ENCODE measurements at places on chromosomes 6 and 20.

- no peak for DNase-seq
Measured at GRCh38 chr20:7094438-7094997, 327.0 kb downstream of the BMP2 start.

DNA sequence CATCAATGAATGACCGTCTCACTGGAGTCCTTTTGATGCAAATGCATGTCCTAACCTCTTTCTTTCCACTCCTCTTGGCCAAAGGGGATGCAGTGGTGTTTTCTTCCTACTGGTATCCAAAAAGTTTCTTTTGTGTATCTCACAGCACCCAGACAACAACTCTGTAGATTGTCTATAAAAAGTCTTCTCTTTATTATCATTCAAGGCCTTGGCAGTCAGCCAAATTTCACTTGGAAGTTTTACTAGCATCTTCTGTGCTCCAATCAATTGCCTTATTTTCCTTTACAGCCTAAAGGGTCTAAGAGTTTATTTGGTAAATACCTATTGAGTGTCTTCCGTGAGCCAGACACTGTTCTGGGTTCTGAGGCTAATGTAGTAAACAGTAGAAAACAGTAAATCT is 150.2 kb upstream of the RNF217 start:
- no peak for DNase-seq

- no peak for DNase-seq
Measured at GRCh38 chr6:159065759-159066329, 21.1 kb upstream of the TAGAP start.

DNA sequence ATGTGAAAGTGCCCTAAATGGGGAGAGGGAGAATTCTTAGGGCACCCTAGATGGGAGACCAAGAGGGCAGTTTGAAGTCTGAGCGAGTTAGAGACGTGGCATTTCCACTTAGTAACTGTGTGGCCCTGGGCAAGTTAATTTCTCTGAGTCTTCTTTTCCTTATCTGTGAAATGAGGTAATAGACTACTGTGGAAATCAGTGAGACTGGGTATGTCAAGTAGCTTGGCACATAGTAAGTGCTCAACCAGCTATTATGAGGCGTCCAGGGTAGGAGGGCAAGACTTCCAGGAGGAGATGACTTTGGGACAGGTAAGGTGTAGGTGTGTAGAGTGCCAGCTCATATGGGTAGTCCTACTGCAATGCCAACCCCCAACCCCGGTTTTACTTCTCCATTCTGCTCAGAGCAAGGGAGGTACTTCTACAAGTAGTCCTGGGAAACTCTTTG is 770 bp downstream of the KIF3B start:
- DNase-seq, result no peak

DNA sequence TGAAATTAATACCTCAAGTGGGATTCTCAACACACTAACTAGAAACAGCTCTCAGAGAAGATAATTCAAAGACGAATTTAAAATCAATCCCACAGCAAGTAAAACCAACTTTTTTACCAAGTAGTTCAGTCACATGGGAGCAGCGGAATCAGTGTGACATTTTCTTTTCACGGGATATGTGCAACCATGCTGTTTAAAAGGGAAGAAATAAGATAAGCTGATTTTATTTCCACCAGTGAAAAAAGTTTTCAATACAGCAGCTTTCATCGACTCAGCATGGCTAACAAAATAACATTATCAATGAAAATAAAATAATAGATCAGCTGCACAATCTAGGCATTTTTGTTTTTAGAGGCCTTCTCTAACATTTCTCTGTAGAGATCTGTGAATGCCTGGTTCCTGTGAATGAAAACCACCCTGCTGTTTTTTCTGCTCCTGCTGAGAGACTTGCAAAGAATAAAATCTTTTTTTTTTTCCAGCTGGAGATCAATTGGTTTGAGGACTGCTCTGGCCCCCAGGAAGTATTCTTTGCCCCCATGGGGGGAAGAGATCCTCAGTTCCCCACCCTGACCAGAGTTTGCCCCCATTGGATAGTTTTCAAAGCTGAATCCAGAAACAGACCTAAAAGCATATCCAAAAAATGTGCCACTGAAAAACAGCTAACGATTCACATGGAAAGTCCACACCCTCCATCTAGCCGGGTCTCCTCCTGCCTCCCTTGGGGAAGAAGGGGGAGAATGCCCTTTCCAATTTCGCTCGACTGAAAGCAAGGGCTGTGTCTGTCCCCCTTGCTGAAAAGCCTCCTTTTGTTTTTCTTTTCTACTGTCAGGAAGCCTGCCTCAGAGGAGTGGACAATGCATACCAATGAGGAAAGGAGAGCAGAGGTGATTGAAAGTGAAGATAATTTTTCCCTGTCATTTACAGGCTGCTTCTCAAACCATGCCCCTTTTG is 317.6 kb downstream of the PRKN start:
- DNase-seq, result no peak

DNA sequence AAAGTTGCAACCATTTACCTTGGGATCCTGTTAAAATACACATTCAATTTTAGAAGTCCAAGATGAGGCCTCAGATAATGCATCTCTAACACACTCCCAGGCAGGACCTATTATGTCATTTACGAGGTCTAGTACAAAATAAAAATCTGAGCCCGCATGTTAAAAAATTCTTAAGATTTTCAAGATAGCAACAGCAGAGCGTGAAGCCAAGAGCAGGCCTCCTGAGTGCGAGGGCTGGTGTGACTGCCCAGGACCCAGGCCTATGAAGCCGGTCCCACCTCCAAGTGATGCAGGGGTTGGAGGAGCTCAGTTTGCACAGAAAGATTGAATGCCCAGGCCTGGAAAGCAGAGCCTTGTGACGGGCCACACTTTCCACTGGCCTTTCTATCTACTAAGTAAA is 211.1 kb upstream of the KCNQ5 start:
- no peak for DNase-seq

DNA sequence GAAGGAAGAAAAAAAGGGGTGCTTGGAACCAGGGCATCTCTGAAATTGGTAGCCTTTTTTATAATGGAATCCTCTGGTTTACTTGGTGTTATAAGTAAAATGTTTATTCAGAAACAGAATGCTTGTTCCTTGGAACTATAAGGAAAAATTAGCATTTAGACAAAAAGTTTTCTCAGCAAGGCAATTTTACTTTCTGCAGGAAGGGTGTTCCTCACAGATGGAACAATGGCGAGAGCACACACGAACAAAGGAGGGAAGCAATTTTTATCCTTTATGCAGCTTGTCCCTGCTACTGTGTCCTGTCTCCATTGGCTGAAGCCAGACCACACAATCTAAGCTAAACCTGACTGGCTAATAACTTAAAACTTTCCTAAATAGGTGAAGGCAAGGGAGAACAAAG is 22.7 kb upstream of the FANCE start:
- no peak for DNase-seq

DNA sequence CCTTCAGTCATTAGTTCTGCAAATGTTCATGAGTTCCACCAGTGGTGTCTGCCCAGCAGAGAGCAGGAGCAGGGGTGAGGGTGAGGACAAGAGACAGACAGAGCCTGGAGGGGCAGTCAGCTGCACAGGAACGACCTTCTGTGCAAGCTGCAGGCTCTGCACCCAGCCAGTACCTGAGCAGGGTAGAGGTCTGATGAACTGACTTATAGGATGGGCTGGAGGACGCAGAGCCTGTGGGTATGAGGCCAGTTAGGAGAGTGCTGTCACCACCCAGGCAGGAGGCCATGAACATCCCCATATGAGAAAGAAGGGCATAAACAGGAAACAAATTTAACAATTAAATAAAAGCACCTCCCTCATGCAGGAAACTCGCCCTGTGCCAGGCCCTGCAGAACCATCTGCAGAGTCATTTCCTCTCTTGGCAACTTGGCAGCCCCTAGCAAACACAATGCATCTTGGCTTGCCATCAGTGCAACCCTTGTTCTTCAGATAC is 17.9 kb downstream of the C6orf15 start:
- DNase-seq, result peak; percentile 4

- DNase-seq, result no peak
Measured at GRCh38 chr6:118865100-118865391, 28.9 kb upstream of the ASF1A start.

DNA sequence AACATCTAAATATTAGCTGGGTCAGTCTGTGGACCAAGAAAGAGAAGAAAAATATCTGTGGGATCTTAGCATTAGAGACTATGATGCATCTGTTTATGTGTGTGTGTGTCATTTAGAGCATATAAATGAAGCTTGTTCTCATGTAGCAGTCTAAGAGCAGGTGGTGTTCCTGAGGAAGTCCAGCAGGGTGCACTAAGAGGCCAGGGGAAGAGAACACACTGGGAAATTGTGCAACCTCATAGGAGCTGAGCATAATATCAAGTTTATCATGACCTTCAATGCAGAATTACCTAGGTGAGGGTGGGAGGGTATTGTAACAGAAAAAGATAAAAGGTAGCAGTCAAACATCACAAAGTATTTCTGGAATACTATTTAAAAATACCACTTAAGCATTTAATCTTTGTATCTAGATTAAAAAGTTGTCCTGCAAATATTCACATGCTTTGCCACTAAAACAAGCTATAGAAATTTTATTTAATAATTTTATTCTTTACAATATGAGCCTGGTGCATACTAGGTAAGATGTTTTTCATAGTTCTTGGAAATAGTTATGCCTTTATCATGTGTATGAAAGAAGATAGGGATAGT is 80.5 kb downstream of the SMPDL3A start:
- no peak for DNase-seq

DNA sequence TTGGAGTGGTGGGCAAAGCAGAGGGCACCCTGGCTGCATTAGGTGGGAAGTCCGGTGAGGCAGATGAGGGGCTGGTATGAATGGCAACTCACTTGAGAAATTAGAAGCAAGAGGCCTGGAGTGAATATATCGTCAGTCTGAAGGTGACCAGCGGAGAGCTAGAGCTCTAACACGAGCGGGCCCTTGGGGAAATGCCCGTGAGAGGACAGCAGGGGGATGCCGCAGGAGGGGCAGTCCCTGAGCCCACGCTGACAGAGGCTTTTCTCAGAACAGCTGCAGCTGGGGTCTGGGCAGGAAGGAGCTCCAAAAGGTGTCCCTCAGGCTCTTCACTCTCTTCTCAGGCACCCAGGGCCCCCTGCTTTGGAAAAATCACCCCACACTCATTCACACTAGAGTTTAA is 32.0 kb upstream of the CD93 start:
- DNase-seq, result no peak

GRCh38 chr20:56117350-56117749 is 112.0 kb upstream of the CBLN4 start:
- DNase-seq, result no peak

GRCh38 chr6:11750682-11751081 is 27.9 kb downstream of the ADTRP start:
- no peak for DNase-seq

- no peak for DNase-seq
Measured at GRCh38 chr20:46411637-46412036, 5.2 kb upstream of the ELMO2 start.

GRCh38 chr6:126069449-126069848 is 83.1 kb downstream of the TRMT11 start:
- no peak for DNase-seq

GRCh38 chr6:167782698-167783517 is 43.8 kb upstream of the AFDN start:
- no peak for DNase-seq

GRCh38 chr6:47276377-47276776 is 33.3 kb downstream of the TNFRSF21 start:
- no peak for DNase-seq

GRCh38 chr6:3912361-3913076 is 63.3 kb downstream of the FAM50B start:
- DNase-seq, result no peak

- no peak for DNase-seq
Measured at GRCh38 chr6:34381081-34381480, 11.4 kb downstream of the NUDT3 start.

DNA sequence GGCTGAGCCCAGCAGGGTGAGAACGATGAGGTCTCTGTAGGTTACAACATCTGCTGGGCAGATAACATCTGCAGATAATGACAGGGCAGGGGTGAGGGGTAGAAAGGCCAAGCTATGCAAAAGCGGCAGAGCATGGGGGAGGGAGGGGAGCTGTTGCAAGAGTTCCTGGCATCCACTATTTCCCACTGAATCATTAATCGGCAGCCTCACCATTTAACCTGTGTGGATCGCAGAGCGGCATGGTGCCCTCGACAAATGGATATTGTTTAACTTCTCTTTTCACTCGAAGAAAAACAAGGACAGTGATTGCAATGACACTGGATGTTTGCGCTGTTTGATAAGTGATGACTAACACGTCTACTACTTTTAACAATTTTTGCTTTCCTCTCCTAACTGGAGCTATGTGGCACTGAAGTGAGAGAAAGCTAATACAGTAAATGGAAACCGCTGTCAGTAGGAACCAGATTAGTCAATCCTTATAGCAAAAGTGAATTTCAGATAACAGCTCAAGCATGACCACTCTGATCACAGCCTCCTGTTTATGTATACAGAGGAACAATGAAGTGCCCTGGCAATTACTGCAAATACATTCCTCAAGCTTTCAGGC is 381.5 kb downstream of the TFAP2A start:
- no peak for DNase-seq

- no peak for DNase-seq
Measured at GRCh38 chr6:21922086-21922485, 328.5 kb downstream of the SOX4 start.

GRCh38 chr6:11094411-11094851 is 797 bp downstream of the SMIM13 start:
- DNase-seq, result no peak

- no peak for DNase-seq
Measured at GRCh38 chr6:33116841-33117711, 41.3 kb downstream of the HLA-DPB1 start.

- peak; percentile 30 for DNase-seq
Measured at GRCh38 chr6:1381481-1382330, 7.7 kb upstream of the FOXF2 start.

GRCh38 chr20:34165018-34165619 is 53.1 kb upstream of the EIF2S2 start:
- DNase-seq, result no peak

DNA sequence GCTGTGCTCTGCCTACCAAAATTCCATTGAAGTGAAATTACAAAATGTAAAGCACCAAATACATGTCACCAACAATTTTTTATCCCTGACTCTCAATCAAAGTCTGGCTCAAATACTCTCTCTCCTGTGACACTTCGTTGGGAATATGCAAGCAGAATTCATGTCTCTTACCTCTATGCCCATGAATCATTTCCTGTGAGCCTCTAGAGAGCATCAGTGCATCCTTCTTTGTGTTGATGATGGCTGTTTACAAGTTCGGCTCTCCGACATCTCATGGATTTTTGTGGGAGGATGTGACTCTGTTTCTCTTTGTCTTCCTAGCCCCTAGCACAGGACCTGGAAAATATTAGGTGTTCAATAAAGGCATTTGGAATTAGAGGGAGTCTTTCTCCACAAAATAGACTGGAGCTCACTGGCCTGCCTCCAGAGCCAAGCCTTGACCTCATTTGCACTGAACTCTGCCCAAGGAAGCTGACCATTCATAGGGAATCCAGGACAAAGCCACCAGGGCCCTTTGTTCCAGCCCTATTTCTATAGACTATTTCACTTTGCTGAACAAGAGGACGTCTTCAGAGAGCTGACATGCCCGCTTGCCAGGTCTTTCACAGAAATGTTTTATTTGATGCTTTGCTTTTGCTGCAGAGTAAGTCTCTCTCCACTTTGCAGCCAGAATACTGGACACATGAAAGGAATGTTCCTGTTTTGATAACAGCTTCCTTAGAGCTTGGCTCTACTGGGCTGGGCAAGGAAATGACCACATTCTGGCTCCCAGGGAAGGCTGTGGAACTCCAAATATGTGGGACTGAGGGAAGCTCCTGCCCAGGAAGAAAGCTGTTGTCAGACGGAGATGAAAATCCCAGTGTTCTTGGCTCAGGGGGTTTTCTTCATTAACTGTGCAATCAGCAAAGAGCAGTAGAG is 194.5 kb upstream of the CDYL start:
- DNase-seq, result no peak

- no peak for DNase-seq
Measured at GRCh38 chr6:80625405-80625804, 518.9 kb downstream of the BCKDHB start.

Measured in stimulated activated naive CD4-positive, alpha-beta T cell (primary cell).